ENCODE measurements at places on chromosomes 1 and 21. TPM values are rescaled to one million over a fixed set of nuclear protein-coding genes. Genes with fewer than 3 reads are reported as not detected.

GRCh38 chr1:17635276-17635675, 95.8 kb downstream of the ARHGEF10L start:
- H3K4me3 ChIP-seq: no peak overlapping the region
- H3K27me3 ChIP-seq: no peaks in the 10 kb centered on the region
- H3K4me1 ChIP-seq: peaks cover 4% of the 10 kb centered on the region
- H3K36me3 ChIP-seq: peaks cover 14% of the 10 kb centered on the region
- no peak overlapping the region for H3K27ac ChIP-seq

DNA sequence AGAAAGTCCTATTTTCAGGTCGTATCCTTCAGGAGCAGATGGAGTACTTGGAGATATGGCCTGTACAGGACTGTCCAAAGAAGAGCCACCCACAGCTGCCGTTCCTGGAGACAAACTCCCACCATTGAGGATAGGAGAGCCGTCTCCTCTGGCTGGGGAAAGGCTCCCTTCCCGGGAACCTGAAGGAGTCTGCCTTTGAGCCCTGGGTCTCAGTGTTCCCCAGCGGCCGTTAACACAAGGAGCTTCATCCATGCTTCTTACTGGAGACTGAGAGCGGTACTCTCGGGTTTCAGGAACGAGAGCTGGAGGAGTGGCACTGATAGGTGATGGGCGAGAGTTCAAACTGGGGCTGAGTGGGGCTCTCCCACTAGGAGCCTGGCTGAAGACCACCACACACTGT, 14.4 kb upstream of the CPLANE2 start:
- H3K4me1 ChIP-seq: peaks cover 15% of the 10 kb centered on the region
- H3K36me3 ChIP-seq: peaks cover 13% of the 10 kb centered on the region
- H3K27ac ChIP-seq: no peak overlapping the region

DNA sequence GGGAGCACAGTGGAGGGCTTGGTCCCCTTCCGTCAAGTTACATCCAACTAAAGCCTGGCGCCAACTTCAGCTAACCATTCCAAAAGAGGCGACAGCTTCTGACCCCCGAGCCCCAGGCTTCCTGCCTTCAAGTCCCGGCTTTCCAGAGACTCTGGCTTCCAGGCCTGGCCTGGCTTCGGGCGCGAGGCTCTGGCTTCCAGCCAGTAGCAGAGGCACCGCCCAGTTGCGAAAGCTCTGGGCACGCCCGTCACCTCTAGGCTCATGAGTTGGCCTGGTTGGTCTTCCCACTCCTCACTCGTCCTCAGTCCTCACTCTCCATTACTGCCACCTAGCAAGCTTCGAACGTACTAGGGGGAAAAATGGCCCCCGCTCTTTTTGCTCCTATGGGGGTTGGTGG, 30.0 kb upstream of the C1orf185 start:
- H3K4me1 ChIP-seq: peaks cover 28% of the 10 kb centered on the region
- H3K27me3 ChIP-seq: no peaks in the 10 kb centered on the region
- H3K36me3 ChIP-seq: no peaks in the 10 kb centered on the region
- H3K4me3 ChIP-seq: no peak overlapping the region
- DNase-seq: no peak

Gene ERICH3
- not detected for polyA plus RNA-seq

Gene HMCN1
- polyA plus RNA-seq: 3.3 TPM

GRCh38 chr1:32239337-32239736, 7.7 kb upstream of the FAM167B start:
- DNase-seq: no peak
- H3K4me1 ChIP-seq: peaks cover 26% of the 10 kb centered on the region
- no peaks in the 10 kb centered on the region for H3K27me3 ChIP-seq
- no peak overlapping the region for H3K27ac ChIP-seq

DNA sequence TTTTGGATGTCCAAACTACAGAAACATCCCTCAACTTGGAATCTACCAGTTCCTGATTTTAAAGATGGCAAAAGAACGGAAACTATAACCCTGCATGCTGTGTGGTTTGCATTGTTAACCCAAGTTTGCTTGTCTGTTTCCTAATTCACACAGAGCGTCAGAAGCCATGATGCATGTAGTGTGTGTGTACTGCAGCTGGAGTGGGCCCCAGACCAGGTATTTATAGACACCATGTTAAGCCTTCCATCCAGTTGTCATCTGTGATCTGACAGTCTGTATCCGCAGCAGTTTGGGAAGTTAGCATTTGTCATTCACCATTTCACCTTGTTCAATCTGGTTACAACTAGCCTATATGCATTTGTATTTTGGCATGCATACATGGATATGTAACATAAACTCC, 27.7 kb upstream of the PLEKHM2 start:
- no peaks in the 10 kb centered on the region for H3K4me1 ChIP-seq
- peaks cover 20% of the 10 kb centered on the region for H3K36me3 ChIP-seq
- no peak overlapping the region for H3K4me3 ChIP-seq
- DNase-seq: no peak
- no peak overlapping the region for H3K27ac ChIP-seq

DNA sequence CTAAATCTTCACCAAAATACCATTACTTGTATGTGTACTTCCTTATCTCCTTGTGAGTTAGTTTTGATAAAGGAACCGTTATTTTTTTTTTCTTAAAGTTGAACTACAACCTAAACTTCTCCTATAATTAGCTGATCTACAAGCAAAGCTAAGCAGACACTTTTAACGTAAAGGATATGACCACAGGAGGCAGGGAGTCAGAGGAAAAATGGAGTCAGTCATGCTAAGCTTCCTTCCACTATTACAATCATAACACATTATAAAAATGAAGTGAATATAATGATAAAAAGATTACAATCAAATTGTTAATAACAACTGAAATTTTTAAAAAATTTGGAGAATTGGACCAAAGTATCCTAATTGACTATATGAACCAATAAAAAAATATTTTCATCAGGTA, 892.6 kb downstream of the KCNT2 start:
- no peak overlapping the region for H3K27ac ChIP-seq
- H3K27me3 ChIP-seq: no peaks in the 10 kb centered on the region
- no peak overlapping the region for H3K4me3 ChIP-seq
- no peaks in the 10 kb centered on the region for H3K36me3 ChIP-seq
- H3K4me1 ChIP-seq: no peaks in the 10 kb centered on the region

- no peak overlapping the region for H3K4me3 ChIP-seq
- no peaks in the 10 kb centered on the region for H3K36me3 ChIP-seq
- DNase-seq: no peak
These were observed 88.1 kb upstream of the HIVEP3 start for GRCh38 chr1:42006836-42007235.

DNA sequence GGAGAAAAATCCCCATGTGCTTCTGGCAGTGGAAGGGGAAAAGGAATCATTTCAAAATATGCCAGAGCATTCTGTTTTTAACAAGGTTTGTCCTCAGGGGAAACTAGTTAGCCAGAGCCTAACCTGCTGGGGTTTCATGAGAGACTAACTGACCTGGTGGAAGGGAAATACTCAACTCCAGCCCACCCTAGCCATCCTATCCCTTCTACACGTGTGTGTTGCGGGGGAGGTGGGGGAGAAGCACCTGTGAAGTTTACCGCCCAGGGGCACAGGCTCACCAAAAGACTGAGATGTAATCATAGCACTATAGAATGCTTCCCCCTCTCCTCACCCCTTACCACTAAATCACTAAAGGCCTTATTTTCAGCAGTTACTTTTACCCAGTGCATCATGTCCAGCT, 139.5 kb downstream of the GRIK3 start:
- no peaks in the 10 kb centered on the region for H3K27me3 ChIP-seq
- no peak overlapping the region for H3K27ac ChIP-seq
- H3K36me3 ChIP-seq: no peaks in the 10 kb centered on the region
- H3K4me1 ChIP-seq: no peaks in the 10 kb centered on the region

DNA sequence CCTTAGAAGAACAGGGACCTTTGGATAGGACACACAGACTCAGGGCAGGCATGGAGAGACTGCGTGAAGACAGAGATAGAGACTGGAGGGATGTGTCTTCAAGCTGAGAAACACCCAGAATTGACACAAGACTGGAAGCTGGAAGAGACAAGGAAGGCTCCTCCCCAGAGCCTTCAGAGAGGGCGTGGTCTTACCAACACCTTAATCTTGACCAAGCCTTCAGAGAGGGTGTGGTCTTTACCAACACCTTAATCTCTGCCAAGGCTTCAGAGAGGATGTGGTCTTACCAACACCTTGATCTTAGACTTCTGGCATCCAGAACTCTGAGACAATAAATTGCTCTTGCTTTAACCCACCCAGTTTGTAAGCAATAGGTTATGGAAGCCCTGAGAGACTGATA, 481.4 kb upstream of the VAMP3 start:
- DNase-seq: no peak
- H3K4me1 ChIP-seq: peaks cover 13% of the 10 kb centered on the region
- H3K36me3 ChIP-seq: no peaks in the 10 kb centered on the region
- no peak overlapping the region for H3K27ac ChIP-seq

DNA sequence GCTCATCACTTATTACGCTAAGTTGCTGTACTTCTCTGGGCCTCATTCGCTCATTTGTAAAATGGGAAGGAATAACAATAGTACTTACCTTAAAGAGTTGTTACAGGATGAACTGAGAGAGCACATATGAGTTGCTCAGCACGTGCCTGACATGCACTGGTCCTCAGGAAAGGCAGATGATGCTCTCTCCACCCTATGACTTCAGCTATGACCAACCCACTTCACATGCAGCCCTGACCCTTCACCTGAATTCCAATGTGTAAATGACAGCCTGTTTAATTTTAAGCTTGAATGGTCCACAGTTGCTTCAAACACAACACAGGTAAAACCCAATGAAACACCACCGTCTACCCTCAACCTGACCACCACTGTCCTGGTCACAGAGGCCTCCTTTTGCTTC, 32.9 kb downstream of the GADD45A start:
- no peaks in the 10 kb centered on the region for H3K27me3 ChIP-seq
- peak overlapping the region; percentile 45 for H3K27ac ChIP-seq
- peaks cover 56% of the 10 kb centered on the region for H3K4me1 ChIP-seq
- peaks cover 5% of the 10 kb centered on the region for H3K36me3 ChIP-seq

GRCh38 chr1:229058111-229058561, 212.8 kb upstream of the RAB4A start:
- no peaks in the 10 kb centered on the region for H3K4me1 ChIP-seq
- H3K27ac ChIP-seq: no peak overlapping the region
- DNase-seq: no peak
- no peaks in the 10 kb centered on the region for H3K36me3 ChIP-seq
- peaks cover 17% of the 10 kb centered on the region for H3K27me3 ChIP-seq
- H3K4me3 ChIP-seq: no peak overlapping the region

Gene ZMYND12
- polyA plus RNA-seq: 0.31 TPM

DNA sequence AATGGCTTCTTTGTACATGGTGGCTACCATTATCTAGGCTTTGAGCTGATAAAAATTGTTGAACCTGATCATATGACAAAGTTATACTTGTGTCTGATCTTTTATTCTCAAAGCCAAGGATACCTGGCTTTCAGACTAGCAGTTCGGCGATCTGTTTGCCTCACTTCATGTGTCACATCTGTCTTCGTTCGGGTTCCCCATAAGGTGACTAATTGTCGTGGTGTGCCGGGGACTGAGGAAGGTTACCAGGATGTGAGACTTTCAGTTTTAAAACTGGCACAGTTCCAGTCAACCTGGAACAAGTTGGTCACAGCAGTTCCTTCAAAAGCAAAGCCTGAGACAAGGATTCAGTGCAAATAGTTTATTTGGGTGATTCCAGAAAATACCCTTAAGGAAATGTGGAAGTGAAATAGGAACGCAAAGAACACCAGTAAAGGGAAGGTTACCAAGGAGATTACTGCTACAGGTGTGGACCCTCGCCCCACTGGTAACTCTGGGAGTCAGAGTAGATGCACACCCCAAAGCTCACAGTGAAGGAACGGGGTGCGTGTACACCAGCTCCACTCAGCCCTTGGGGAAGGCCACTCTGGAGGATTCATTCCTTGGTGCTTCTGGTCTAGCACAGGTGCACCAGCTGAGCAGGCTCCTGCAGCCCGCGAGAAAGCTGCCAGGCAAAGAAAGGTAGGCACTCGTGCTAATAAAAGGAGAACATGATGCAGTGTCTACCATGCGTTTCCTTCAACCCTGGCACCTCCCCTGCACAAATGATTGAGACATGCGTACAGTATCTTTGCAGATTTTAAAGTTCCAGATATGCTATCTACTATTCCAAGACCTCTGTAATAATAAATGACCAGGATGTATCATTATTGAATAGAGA, 69.0 kb downstream of the VWA5B1 start:
- no peak for DNase-seq
- H3K27ac ChIP-seq: no peak overlapping the region
- H3K27me3 ChIP-seq: no peaks in the 10 kb centered on the region
- H3K4me1 ChIP-seq: peaks cover 36% of the 10 kb centered on the region

Gene PPFIA4
- 4.2 TPM for polyA plus RNA-seq

DNA sequence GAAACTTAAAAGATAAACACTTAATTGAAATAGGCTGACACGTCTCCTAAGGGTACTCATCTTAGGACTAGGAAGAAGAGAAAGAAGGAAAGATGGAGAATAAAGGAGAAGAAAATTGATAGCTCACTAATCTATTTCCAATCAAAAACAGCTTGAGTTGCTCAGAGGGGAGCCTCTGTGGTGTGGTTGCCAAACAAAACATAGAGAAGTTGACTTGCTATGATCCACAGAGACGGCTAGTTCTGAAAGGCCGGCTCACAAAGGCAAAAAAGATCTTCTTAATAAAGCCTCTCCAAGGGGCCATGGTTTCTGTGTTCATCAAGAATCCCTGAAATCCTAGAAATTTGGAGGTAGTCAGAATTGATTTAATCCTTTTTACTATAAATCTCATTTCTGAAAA, 644.1 kb downstream of the LMO4 start:
- H3K27me3 ChIP-seq: no peaks in the 10 kb centered on the region
- H3K27ac ChIP-seq: no peak overlapping the region
- H3K4me3 ChIP-seq: no peak overlapping the region

- no peaks in the 10 kb centered on the region for H3K4me1 ChIP-seq
- H3K4me3 ChIP-seq: no peak overlapping the region
- H3K36me3 ChIP-seq: no peaks in the 10 kb centered on the region
These were observed 126.4 kb downstream of the PRDM16 start for GRCh38 chr1:3195480-3195815.

Gene TP53BP2
- polyA plus RNA-seq: 14.8 TPM

Gene C8A
- polyA plus RNA-seq: not detected

- DNase-seq: no peak
- no peaks in the 10 kb centered on the region for H3K27me3 ChIP-seq
These were observed 10.0 kb downstream of the PDPN start for GRCh38 chr1:13593511-13594131.

- H3K27me3 ChIP-seq: no peaks in the 10 kb centered on the region
- H3K4me3 ChIP-seq: no peak overlapping the region
- H3K27ac ChIP-seq: no peak overlapping the region
- H3K36me3 ChIP-seq: no peaks in the 10 kb centered on the region
- no peaks in the 10 kb centered on the region for H3K4me1 ChIP-seq
These were observed 26.1 kb downstream of the ZP4 start for GRCh38 chr1:237864338-237865244.

- H3K27ac ChIP-seq: no peak overlapping the region
- H3K4me1 ChIP-seq: no peaks in the 10 kb centered on the region
These were observed 41.0 kb downstream of the KCNT2 start for GRCh38 chr1:196567238-196567637.

Gene ANXA9
- 0.68 TPM for polyA plus RNA-seq

Gene CCDC18
- 6.0 TPM for polyA plus RNA-seq

DNA sequence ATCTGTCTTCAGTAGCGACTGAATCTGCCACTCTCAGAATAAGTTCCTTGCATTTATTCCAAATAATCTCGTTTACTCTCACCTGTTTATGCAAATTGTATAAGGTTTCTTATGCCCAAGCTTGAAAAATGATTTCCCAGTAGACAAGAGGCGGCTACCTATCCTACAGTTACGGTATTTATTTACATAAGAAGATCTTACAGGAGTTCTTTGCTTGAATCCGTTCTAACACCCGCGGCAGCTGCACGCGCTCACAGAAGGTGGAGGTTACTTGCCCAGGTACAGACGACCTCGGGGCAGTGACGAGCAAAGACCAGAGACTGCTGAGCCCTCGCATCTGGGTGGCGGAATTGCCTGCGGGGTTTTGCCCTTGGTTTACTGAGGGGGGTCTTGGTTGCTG, 79.9 kb downstream of the SKI start:
- no peak overlapping the region for H3K27ac ChIP-seq
- no peaks in the 10 kb centered on the region for H3K4me1 ChIP-seq
- DNase-seq: no peak
- peaks cover 8% of the 10 kb centered on the region for H3K36me3 ChIP-seq
- no peaks in the 10 kb centered on the region for H3K27me3 ChIP-seq

Gene RTCA
- 33.6 TPM for polyA plus RNA-seq
